T-helper 2 cell treated with Interferon-gamma antibody and Interleukin-4, amounts not matched to agents 5 μg/mL and 100 μg/mL, for 36 hours (primary cell): ENCODE measurements at places on chromosomes 5 and 9.

- H3K27ac ChIP-seq, result no peak overlapping the region
- no peak overlapping the region for H3K4me3 ChIP-seq
- H3K27me3 ChIP-seq, result no peaks in the 10 kb centered on the region
- peaks cover 10% of the 10 kb centered on the region for H3K4me1 ChIP-seq
- H3K36me3 ChIP-seq, result peaks cover 39% of the 10 kb centered on the region
- no peak for DNase-seq
These were observed 11.1 kb downstream of the DIPK1B start for GRCh38 chr9:136723362-136723976.

GRCh38 chr5:23639326-23639725, 131.9 kb downstream of the PRDM9 start:
- no peaks in the 10 kb centered on the region for H3K4me1 ChIP-seq
- no peak overlapping the region for H3K4me3 ChIP-seq
- H3K36me3 ChIP-seq, result no peaks in the 10 kb centered on the region
- H3K27ac ChIP-seq, result no peak overlapping the region

DNA sequence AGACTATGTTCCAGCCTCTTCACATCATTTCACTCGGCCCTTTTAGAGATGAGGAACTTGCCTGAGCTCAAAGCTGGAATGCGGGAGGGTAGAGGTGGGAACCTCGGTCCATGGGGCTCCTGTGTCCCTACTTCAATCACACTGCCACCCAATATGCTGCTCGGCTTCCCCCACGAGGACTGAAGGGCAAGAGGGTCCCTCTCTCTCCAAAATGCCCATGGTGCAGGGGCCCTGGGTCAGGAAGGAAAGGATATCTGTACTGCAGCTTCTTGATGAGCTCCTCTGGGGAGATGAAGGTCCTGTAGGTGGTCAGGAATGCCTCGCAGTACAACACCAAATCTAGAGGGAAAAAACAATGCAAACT, 46.5 kb downstream of the PRRT1B start:
- H3K4me1 ChIP-seq, result peaks cover 15% of the 10 kb centered on the region
- no peaks in the 10 kb centered on the region for H3K27me3 ChIP-seq
- no peak for DNase-seq

DNA sequence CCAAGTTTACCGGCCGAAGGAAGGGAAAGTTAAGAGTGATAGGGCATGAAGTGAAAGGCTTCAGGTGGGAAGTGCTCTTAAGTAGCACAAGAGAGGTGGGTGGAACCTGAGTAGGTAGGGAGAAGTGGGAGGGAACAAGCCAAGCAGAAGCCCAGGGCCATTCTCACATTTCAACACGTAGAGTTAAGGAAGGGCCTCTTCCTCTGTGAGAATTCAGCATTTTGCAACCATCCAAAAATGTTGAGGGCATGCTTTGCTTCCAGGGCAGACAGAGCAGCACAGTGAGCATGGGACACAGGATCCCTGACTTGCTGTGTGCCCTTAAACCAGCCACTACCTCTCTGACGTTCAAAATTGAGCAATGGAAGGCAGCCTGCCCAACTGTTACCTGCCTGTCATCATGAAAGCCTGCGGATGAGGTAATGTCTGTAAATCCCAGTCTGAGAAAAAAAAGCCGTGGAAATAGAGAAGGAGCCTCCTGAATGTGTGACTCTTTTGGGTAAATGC, 3.3 kb downstream of the CYFIP2 start:
- H3K4me1 ChIP-seq, result peaks cover 74% of the 10 kb centered on the region
- peak overlapping the region; percentile 98 for H3K27ac ChIP-seq
- DNase-seq, result no peak
- peaks cover 54% of the 10 kb centered on the region for H3K36me3 ChIP-seq
- H3K4me3 ChIP-seq, result peak overlapping the region; percentile 91

DNA sequence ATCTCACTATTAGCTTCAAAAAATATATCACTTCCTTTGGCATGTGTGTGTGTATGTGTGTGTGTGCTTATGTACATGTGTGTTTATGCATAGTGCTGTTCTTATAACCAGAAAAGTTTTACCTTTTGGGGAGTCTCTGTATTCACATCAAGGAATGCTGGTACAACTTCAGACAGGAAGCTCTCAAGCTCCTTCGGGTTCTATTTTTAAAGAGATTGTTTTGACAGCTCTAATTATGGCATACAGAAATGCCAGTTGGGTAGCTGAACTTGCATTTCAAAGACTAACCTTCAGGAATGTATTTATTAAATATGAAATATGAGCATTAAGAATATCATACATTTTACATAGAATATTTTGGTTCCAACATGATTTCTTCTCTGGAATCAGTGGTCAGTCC, 163.1 kb downstream of the DTWD2 start:
- no peaks in the 10 kb centered on the region for H3K4me1 ChIP-seq
- H3K27me3 ChIP-seq, result no peaks in the 10 kb centered on the region
- H3K4me3 ChIP-seq, result no peak overlapping the region
- no peak overlapping the region for H3K27ac ChIP-seq
- H3K36me3 ChIP-seq, result no peaks in the 10 kb centered on the region

DNA sequence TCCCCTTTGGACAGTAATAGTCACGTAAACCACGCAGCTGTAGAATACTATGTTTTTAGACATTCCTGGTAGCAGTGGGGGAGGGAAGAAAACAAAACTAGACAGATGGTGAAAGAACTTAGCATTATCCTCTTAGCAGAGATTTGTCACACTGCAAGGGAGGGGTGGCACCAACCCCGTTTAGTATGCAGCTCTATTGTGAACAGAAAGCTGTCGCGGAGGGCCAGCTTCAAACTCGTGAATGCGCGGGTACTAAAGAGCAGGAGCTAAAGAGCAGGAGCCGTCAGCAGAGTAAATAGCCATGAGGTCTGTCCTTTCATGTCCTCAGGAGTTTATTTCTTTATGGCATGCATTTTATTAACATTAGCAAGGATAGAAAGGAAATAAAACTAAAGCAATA, 141.9 kb upstream of the SLC12A2 start:
- H3K4me3 ChIP-seq, result no peak overlapping the region
- no peak overlapping the region for H3K27ac ChIP-seq
- H3K36me3 ChIP-seq, result no peaks in the 10 kb centered on the region
- H3K4me1 ChIP-seq, result peaks cover 1% of the 10 kb centered on the region
- H3K27me3 ChIP-seq, result no peaks in the 10 kb centered on the region

- no peaks in the 10 kb centered on the region for H3K36me3 ChIP-seq
- H3K27ac ChIP-seq, result no peak overlapping the region
- no peaks in the 10 kb centered on the region for H3K4me1 ChIP-seq
- no peak overlapping the region for H3K4me3 ChIP-seq
- H3K27me3 ChIP-seq, result no peaks in the 10 kb centered on the region
These were observed 249.9 kb downstream of the NPR3 start for GRCh38 chr5:32961059-32961415.

- H3K27ac ChIP-seq, result no peak overlapping the region
- no peak overlapping the region for H3K4me3 ChIP-seq
- no peaks in the 10 kb centered on the region for H3K36me3 ChIP-seq
- H3K4me1 ChIP-seq, result no peaks in the 10 kb centered on the region
- H3K27me3 ChIP-seq, result no peaks in the 10 kb centered on the region
- no peak for DNase-seq
These were observed 172.4 kb downstream of the DMRT2 start for GRCh38 chr9:1222511-1222910.

GRCh38 chr5:124468671-124469411, 277.6 kb downstream of the ZNF608 start:
- H3K4me3 ChIP-seq, result no peak overlapping the region
- no peaks in the 10 kb centered on the region for H3K4me1 ChIP-seq
- DNase-seq, result no peak
- no peaks in the 10 kb centered on the region for H3K27me3 ChIP-seq
- no peaks in the 10 kb centered on the region for H3K36me3 ChIP-seq
- no peak overlapping the region for H3K27ac ChIP-seq

DNA sequence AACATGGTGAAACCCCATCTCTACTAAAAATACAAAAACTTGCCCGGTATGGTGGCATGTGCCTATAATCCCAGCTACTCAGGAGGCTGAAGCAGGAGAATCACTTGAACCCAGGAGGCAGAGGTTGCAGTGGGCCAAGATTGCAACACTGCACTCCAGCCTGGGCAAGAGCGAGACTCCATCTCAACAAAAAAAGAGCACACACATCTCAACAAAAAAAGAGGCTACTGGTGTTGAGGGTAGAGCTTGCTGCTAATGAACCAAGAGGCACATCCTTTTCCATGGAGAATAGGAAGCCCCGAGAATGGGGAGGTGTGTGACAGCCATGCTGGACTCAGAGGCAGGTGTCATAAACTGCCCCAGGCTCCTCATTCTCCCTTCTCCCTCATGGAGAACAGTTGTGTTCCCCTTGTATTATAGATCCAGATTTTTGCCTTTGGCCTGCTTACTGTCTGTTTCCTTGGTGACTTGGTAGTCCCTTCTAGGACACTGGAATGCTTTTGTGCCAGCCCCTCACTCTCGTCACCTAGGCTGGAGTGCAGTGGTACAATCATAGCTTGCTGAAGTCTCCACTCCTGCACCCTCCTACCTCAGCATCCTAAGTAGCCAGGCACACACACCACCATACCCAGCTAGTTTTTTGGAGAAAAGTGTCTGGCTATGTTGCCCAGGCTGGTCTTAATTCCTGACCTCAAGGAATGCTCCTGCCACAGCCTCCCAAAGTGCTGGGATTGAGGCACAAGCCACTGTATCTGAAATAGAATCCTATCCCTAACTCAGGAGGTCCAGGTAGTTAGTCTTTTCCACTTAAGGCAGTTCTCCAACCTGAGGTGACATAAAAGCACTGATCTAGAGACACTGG, 5.1 kb downstream of the RPL12 start:
- H3K4me3 ChIP-seq, result no peak overlapping the region
- H3K4me1 ChIP-seq, result peaks cover 28% of the 10 kb centered on the region
- H3K27me3 ChIP-seq, result no peaks in the 10 kb centered on the region
- H3K36me3 ChIP-seq, result peaks cover 91% of the 10 kb centered on the region

DNA sequence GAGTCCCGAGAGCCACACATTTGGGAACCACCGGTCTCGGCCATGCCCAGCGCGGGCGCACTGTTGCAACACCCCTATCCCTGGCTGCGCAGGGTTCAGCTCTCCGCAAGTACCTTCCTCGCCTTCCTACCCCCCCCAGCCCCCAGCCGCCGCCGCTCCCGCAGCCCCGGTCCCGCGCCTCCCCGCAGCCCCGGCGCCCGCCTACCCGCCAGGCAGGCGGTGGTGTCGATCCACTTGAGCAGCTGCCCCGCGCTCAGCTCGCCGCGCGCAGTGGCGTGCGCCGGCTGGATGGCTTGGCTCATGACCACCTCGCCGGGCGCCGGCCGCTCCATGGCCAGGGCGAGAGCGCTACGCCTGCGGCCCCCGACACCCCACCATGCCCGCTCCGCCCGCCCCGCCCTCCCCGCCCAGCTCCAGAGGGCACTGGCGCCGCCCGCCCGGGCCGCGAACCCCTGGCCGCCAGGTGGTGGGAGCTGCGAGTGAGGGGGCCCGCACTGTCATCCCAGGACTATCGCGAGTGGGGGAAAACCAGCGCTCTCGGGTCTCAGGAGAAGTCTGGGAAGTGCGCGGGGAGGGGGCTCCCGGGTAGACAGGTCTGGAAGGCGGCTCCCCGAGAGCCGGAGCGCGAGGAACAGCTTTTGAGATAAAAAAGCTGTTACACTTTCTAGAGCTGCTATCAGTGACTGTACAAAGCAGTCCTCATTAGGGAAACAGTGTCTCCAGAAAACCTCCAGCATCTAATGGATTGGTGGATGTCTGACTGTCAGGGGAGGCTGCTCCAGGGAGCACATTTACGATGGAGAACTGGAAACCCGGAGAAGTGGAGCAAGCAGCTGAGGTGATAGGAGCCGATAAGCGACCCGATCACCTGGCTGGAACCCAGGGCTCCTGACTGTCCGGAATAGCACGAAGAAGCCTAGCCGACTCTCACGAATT, at the start of gene ACOT12:
ACOT12 (minus strand) TSS at position 352 of the 936 bp plus-strand sequence; CDS start at position 332, 20 bp downstream.
- no peak within 1 kb of the TSS for H3K27ac ChIP-seq
- peak within 1 kb of the TSS; percentile 52 for H3K4me3 ChIP-seq
- peaks cover 11% of the 10 kb centered on the region for H3K4me1 ChIP-seq
- peaks cover 2% of the 10 kb centered on the region for H3K36me3 ChIP-seq
- H3K27me3 ChIP-seq, result peaks cover 53% of the 10 kb centered on the region
- no peak for DNase-seq

GRCh38 chr5:108858959-108859358, 111.3 kb downstream of the FER start:
- no peak overlapping the region for H3K4me3 ChIP-seq
- no peak for DNase-seq
- no peak overlapping the region for H3K27ac ChIP-seq

DNA sequence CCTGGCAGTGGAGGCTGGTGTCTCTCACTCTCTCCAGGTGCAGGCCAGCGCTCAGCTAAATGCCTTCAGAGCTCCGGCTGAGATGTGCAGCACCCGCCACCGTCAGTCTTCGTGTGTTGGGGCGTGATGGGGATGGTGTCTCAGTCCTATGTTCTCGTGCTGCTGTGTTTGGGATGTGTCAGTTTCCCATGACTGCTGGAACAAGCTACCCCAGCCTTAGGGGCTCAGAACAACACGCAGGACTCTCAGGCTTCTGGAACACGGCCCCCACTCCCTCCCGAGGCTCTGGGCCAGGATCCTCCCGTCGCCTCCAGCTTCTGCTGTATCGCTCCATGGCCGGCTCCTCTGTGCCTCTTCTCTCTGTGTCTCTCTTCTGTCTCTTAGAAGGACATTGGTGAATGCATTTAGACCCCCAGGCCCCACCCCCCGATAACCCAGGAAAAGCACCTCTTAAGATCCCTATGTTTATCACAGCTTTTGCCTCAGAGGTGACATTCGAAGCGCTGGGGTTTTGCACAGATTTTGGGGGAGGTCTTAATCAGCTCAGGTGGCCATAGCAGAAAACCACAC, 9.6 kb upstream of the CEP72 start:
- H3K4me1 ChIP-seq, result peaks cover 6% of the 10 kb centered on the region
- no peak overlapping the region for H3K4me3 ChIP-seq
- DNase-seq, result no peak
- H3K36me3 ChIP-seq, result no peaks in the 10 kb centered on the region

GRCh38 chr5:160539431-160539830, 117.8 kb downstream of the PTTG1 start:
- peaks cover 11% of the 10 kb centered on the region for H3K4me1 ChIP-seq
- no peak overlapping the region for H3K27ac ChIP-seq
- H3K27me3 ChIP-seq, result no peaks in the 10 kb centered on the region
- no peaks in the 10 kb centered on the region for H3K36me3 ChIP-seq

- H3K27me3 ChIP-seq, result no peaks in the 10 kb centered on the region
- no peak overlapping the region for H3K27ac ChIP-seq
- H3K4me1 ChIP-seq, result peaks cover 67% of the 10 kb centered on the region
- peaks cover 74% of the 10 kb centered on the region for H3K36me3 ChIP-seq
These were observed 29.4 kb downstream of the RAD23B start for GRCh38 chr9:107312376-107313050.

GRCh38 chr9:100397529-100398266, 29.2 kb upstream of the MSANTD3 start:
- no peaks in the 10 kb centered on the region for H3K4me1 ChIP-seq
- DNase-seq, result no peak
- no peaks in the 10 kb centered on the region for H3K36me3 ChIP-seq
- no peak overlapping the region for H3K27ac ChIP-seq
- H3K4me3 ChIP-seq, result no peak overlapping the region
- H3K27me3 ChIP-seq, result peaks cover 11% of the 10 kb centered on the region

DNA sequence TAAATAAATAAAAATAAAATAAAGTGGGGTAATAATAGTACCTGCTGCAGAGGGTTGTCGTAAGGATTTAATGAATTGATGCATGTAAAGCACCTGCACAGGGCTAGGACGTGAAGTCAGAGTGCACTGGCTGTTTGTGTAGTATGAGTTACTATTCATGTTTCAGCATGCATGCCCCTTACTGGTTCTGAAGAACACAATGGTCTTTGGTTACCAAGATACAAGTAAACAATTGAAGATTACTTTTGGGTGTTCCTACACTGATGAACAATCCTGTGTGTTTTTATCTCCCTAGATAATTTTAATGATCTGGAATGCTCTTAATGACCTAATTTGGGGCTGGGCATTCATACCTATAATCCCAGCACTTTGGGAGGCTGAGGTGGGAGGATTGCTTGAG, 23.2 kb upstream of the PRRC2B start:
- H3K27me3 ChIP-seq, result no peaks in the 10 kb centered on the region
- no peak overlapping the region for H3K4me3 ChIP-seq
- H3K4me1 ChIP-seq, result peaks cover 12% of the 10 kb centered on the region
- H3K36me3 ChIP-seq, result peaks cover 4% of the 10 kb centered on the region
